T-cell (primary cell): ENCODE measurements at places on chromosomes 4 and X.

DNA sequence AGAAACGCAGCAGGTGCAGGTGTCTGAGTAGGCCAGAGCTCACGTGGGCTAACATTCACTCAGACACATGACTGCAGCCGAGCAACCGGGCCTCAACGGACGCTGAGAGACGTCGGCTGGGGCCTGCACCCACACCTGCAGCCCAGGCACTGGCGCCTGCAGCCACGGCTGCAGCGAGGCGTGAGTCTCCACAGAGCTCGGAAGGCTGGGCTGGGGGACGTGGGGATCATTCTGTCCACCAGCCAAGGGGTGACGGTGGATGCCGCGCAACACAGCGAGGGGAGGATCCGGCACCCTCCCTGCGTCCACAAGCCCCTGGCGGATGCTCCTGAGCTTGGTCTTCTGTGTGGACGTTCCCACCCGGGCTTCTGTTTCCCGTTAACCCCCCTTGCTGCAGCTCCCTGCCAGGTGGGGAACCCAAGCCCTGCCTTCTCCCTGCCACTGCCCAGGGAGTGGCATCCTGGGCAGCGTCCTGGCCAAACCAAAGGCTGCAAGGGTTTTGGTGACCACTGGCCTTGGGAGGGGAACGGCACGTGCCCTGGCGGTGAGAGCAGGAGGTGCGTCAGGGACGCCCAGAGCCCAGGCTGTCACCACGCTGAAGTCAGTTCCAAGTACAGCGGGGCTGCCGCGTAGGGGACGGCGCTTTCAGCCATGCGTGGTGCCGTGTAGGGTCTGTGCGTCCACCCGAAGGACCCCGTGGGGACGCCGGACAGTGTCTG is 16.3 kb downstream of the PPP2R3B start:
- DNase-seq: no peak

DNA sequence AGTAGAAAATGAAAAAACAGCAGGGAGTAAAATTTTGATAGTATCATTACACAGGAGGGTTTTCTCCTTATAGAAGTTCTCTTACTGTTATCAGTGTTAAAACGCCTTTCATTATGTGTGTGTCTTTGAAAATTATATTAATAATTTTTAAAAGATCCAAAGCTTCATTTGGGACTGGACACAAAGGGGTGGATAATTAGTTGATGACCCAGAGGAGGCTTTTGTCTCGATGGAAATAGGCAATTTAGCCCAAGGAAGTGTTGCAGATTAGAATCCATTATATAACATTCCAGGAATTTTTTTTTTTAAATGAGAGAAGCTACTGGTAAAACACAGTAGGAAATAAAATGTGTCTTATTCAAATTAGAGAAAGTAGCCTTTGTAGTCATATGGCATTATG is 1339.3 kb downstream of the FSTL5 start:
- DNase-seq: no peak

- DNase-seq: no peak
Measured at GRCh38 chr4:185738038-185738552, 73.9 kb downstream of the SORBS2 start.

DNA sequence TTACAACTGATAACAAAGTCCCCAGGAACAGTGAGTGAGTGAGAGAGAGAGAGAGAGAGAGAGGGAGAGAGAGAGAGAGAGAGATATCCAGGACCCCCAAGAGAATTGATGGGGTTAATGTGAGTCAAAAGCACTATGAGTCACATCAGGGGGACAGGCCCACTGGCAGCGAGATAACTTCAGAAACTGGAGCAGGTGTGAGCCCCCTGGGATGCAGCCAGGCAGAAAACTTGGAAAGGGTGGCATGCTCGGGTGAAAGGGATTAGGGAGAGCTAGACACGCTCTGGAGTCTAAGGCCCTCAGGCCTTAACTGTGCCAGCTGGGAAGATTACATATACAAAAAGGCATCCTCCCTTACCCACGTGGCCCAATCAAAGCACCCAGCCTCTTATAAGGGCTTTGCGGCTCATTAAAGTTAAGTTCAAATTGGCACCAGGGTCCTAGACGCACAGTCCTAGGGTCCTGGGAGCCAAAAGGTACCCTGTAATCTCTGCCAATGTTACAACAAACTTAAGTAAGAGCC is 841 bp downstream of the ACOT9 start:
- no peak for DNase-seq

DNA sequence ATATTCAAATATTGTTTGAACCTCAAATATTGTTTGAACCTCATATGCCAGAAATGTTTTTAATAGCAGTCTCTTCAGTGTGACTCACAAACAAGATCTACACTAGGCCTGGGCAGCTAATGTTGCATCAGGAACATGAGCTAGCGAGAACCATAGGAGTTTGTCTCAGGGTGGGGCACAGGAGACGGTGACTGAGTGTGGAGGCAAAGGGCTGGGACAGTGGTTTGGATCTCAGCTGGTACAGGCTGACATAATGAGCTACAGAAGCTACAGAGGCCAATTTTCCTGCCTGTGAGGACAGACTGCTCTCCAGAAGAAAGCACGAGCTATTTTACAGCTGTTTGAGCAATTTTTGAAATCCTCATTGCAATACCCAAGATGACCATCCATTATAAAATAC is 224.7 kb downstream of the CENPC start:
- no peak for DNase-seq

- DNase-seq: no peak
Measured at GRCh38 chr4:78784236-78784865, 8.2 kb downstream of the BMP2K start.

DNA sequence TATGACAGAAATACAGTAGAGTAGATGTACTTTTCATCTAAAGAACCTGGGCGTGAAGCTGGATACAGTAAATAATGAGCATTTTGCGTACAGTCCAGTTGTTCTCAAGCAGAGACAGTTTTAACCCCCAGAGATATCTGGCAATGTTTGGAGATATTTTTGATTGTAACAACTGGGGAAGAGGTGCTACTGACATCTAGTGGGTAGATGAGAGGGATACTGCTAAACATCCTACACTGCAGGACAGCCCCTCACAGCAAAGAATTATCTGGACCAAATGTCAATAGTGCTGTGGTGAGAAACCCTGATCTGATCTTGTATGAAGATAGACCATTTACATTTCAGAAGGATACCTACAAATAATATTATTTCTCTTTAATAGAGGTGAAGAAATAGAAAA is 200.2 kb upstream of the FAM47A start:
- DNase-seq: no peak

DNA sequence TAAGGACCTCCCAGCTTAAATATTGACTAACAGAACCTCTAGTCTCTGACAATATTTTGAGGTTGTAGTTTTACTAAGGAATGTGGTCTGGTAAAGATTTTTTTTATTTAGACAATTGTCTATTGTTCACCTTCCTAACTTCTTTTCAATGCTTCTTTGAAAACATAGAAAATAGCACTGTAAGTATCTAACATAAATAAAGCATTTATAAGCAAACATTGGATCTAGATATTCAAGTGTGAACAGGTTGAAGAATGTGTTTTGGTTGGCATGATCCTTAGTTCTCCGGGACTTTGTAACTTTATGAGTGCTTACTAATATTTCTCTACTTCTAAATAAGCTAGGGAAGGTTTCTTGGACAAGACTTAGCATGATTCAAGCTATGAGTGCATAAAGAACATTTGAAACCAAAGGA is 285.4 kb upstream of the ARSJ start:
- no peak for DNase-seq

DNA sequence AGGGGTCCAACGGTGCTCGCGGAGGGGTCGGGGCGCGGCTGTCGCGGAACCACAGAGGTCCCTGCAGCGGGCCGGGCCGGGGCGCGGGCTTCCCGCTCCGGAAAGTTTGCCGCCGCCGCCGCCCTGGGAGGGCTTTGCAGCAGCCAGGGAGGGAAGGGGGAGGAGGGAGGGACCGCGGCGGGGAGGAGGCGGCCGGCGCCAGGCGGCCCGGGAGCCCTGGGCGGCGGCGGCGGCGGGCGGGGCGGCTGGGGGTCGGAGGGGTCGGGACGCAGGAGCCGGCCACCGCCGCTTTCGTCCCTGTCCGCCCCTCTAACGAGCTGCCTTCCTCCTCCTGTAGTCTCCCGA is 375 bp downstream of the FGFR3 start:
- no peak for DNase-seq

- DNase-seq: no peak
Measured at GRCh38 chrX:42933187-42933586, 155.2 kb upstream of the PPP1R2C start.

GRCh38 chr4:4981427-4981826 is 37.8 kb downstream of the CYTL1 start:
- DNase-seq: no peak

- DNase-seq: no peak
Measured at GRCh38 chr4:180680305-180680704, 1562.9 kb upstream of the TENM3 start.
